SJSA1 (cell line): ENCODE measurements at places on chromosomes 3 and 15. TPM values are rescaled to one million over a fixed set of nuclear protein-coding genes. Genes with fewer than 3 reads are reported as not detected.

GRCh38 chr3:111895071-111895470 is 36.0 kb downstream of the PHLDB2 start:
- peaks cover 37% of the 10 kb centered on the region for H3K36me3 ChIP-seq
- peaks cover 7% of the 10 kb centered on the region for H3K4me1 ChIP-seq

DNA sequence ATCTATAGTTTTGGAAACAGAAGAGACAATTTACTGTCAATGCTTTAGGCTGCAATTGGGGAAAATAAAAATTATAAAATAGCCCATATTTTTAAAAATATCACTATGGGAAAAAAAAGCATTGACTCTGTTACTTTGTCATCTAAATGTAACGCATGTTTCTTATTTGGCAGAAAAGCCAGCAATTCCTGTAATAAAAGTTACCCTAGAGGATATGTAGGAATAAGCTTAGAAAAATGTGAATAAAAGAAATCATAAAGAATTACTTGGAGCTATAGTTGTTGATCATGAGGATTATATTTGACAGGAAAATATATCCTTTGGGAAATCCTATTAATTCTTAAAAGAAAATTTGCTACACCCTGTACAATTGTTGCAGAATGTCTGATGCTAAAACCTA is 515.4 kb upstream of the IL12A start:
- H3K4me3 ChIP-seq, result no peak overlapping the region
- H3K36me3 ChIP-seq, result no peaks in the 10 kb centered on the region
- DNase-seq, result no peak
- H3K27ac ChIP-seq, result no peak overlapping the region
- H3K27me3 ChIP-seq, result no peaks in the 10 kb centered on the region

- DNase-seq, result no peak
- peaks cover 5% of the 10 kb centered on the region; the same call in 1 of the 2 replicates for H3K4me1 ChIP-seq
- H3K36me3 ChIP-seq, result 0 out of 2 replicates have a peak, but pooled peaks cover 7% of the 10 kb centered on the region
Measured at GRCh38 chr15:56176996-56177395, 66.7 kb downstream of the RFX7 start.

- H3K27ac ChIP-seq, result peak overlapping the region; percentile 67
- no peaks in the 10 kb centered on the region for H3K36me3 ChIP-seq
- H3K4me3 ChIP-seq, result no peak overlapping the region
- peaks cover 12% of the 10 kb centered on the region for H3K4me1 ChIP-seq
Measured at GRCh38 chr3:16548721-16549120, 35.2 kb upstream of the RFTN1 start.

Gene GPR62
- total RNA-seq, result not detected in 2 replicates

Gene DYNLT2B
- total RNA-seq, result 20.5 and 24.2 TPM in 2 replicates
